Fibroblast of villous mesenchyme (primary cell): ENCODE measurements at places on chromosomes 6 and 20. TPM values are rescaled to one million over a fixed set of nuclear protein-coding genes. Genes with fewer than 3 reads are reported as not detected.

DNA sequence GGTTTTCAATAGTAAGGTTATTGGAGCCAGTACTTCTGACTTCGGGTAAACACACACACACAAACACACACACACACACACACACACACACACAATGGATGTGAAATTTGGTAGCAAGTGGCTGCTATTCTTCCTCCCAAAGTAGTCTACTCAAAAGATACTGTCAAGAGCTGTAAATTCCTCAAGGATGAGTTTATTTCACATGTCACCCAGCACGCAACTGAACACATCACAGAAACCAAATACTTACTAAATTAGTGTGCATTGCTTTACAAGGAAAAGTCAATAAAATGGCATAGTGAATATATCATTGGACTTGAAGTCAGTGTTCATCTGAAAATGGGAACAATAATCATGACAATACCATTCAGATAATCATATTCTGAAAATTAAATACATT lies 32.9 kb downstream of the MMUT start:
- DNase-seq = peak; percentile 16

GRCh38 chr6:158572653-158573541 lies 13.0 kb downstream of the TMEM181 start:
- DNase-seq = no peak

SAPCD1 gene
- total RNA-seq = 0.43 and 1.3 TPM in 2 replicates

DNA sequence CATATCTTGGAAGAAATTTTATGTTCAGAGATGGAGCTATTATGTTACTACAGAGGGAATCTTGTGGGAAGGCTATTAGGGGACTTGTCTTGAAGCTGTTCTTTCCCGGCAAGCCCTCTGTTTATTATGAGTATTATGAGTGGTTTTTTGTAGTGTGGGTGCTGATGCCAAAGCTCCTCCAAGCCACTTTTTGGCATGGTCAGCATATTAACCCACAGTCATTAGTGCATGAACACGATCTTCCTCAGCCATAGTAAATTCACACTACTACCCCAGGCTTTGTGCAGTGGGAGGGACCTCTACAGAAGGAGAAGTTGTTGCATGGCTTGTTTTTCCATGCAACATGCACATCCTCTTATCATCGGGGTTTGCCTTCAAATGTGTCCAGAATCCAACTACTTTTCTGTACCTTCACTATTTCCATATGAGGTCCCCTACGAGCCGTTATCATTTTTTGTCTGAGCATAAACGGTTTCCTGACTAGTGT lies 6.5 kb upstream of the BMP6 start:
- no peak for DNase-seq

DNA sequence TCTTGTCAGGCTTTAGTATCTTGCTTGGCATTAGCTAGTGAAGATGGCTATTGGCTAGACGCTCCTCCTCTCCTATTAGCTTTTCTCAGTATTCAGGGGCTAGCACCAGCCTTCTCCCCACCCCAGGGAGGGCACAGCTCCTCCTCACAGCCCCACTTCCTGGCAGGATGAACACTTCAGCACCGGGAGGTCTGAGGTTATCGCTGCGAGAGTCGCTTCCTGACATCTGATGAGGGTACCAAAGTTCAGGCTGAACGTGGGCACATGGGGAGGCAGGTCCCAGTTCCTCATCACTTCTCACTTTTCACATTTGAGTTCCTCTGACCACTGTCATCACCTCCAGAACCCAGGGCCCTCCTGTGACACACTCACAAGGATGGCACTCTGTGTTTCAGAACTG lies 66.6 kb downstream of the LAMA4 start:
- DNase-seq = no peak

SLC35F1 gene
- under 0.01 TPM in 1 of 2 replicates, not detected in the other for total RNA-seq

DNA sequence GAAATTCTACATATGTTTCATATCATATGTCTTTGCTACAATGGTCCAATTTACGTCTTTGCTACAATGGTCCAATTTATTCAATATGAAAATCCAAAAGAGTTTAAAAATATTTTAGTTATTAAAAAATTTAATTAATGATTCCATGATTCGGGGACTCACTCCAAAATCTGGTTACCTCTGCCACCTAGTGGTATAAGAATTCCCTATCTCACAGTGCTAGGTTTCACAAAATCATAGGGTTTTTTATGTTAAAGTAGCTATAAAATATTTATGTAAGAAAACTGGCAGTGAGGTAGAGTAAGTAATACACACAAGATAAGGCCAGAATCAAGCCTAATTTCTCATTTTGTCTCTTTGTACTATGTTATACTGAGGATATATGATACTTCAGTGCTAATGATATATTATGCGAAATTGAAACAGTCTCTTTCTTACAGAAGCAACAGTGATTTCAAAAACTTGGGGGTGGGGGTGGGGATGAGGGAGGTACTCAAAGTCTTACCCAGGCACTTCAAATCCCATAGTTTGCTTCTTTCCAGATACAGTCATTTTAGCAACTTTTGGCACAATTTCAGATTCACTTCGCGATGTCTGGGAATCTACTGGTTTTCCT lies 52.3 kb downstream of the HBS1L start:
- DNase-seq = peak; percentile 29

FUT9 gene
- not detected in 2 replicates for total RNA-seq

- DNase-seq = peak; percentile 75
Observed at GRCh38 chr20:8209061-8209460, 77.0 kb downstream of the PLCB1 start.

- DNase-seq = no peak
Observed at GRCh38 chr6:17691925-17692538, 14.7 kb downstream of the NUP153 start.

- peak; percentile 8 for DNase-seq
Observed at GRCh38 chr6:14200047-14200446, 82.5 kb downstream of the CD83 start.

- DNase-seq = no peak
Observed at GRCh38 chr6:2563635-2564034, 187.1 kb downstream of the MYLK4 start.

DNA sequence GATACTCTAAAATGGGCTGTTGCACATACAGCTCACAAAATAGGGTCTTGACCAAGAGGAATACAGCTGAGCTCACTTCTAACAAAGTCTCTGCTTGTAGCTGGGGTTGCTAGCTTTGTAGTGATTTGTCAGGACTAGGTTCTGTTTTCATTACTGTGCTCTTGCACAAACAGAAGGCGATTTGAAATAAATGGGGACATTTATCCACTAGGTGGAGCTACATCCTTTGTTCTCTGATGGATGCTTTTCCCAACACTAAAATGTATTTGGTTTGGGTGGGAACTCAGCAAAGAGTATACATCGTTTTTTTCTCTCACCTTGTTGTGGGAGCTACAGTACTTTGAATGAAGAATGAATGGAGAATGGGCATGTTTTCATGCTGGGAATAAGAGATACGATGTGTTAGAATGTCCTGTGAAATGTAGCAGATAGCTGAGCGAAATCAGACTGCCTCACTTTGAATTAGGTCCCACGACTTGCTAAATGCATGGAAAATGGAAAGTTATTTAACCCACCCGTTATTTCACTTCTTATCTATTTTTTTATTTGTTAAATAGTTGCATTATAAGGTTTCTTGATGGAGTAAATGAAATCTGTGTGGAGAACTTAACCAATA lies 494.7 kb upstream of the MAP3K7 start:
- peak; percentile 53 for DNase-seq

ADGRF4 gene
- total RNA-seq = 0.32 and 0.43 TPM in 2 replicates

DNA sequence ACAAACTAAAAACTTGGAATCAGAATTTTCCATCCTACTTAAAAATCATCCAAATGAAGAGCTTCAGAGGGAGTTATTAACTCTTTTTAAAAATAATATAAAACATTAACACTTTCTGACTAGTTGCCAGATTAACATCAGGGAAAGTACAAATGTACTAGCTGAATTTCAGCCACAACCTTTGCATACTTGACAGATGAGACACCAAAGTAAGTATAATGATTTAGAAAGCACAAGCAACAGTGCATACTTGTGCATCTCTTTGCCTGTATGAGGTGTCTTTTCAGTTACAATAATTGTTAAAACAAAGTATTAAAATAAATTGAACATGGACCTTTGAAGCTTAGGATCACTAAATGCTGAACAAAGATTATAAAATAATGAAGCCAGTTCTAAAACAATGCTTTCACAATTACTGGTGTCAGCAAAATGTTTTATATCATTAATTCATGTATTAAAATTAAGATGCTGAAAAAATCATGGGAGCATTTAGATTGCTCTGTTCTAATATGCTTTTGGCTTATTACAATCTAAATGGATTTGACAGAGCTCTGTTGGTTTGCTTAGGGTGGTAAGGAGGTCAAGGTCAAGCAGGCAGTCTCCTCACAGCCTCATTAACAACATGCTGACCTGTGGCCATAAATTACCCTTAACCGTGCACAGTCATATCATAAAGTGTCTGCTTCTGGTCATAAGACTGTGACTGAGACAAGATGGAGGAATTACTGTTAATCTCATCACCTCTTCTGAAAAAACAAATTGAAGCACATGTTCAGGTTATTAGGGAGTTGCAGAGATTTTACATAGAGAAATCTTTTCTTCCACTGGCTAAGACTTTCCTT lies 15.1 kb downstream of the RNF217 start:
- DNase-seq = peak; percentile 67

GRCh38 chr6:118770112-118770788 lies 118.9 kb upstream of the CEP85L start:
- no peak for DNase-seq

DNA sequence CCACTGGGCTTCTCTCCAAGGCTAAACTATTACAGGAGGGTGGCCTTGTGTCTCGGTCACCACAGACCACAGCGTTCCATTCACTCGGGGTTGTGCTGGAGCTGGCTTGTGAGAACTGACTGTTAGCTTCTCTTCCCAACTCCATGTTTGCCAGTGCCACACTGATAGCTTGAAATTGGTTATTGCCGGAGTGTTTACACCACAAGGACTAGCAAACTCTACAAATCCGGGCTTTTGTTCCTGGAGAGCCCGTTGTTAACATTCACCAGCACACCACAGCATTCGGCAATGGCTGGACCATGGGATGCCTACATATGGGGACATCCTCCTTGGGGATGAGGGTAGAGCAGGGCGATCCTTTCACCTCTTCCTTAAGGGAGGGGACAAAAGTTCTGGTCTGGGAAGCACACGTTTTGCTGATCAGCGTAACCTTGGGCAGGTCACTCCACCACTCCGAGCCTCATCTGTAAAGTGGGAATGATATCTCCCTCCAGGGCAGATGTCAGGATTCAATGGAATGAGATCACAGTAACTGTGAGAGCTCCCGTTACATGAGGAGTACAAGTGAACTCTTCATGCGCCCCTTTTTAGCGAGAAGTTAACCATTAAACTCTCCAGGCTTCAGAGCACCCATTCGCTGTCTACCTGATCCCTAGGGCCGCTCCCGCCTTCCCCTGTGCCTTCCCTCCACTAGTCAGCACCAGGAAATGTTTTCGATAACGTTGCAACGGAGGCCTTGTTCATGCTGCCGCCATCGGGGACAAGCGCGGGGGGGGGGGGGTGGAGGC lies 41.7 kb upstream of the TTPAL start:
- DNase-seq = no peak

C20orf96 gene
- 1.3 and 1.9 TPM in 2 replicates for total RNA-seq

DNA sequence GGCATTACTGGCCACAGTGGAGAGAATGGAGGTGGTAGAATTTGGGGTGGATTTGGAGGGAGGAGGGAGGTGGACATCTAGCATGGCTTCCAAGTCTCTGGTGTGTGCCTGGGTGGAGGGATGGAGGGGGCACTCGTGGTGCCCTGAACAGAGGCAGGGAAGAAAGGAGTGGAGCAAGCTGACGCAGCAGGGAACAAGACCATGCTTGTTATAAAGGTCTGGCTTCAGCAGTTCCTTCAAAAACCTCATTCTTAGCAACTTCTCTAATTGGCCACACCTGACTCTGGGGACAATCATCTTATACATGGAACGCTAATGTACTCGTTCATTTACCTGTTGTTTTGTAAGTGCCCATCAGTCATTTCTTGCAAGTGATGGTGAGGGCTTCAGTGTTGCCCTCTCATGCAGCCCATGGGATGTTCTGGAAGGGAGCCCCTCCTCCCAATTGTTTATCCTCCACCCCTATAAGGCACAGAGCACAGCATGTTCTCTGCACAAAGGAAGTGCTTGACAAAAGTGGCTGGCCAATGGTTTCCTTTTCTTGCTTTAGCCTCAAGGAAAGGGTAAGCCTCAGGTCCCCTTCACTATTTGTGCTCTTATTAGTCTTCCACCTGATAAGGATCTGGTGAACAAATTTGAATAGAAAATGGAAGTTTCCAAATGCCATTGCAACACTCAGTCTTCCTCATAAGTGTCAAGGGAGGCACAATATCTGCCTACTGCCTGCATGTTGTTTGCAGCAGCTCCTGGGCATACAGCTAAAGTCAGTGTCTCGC lies 39.3 kb downstream of the GFOD1 start:
- DNase-seq = no peak

PRR18 gene
- total RNA-seq = under 0.01 TPM in 1 of 2 replicates, not detected in the other

- no peak for DNase-seq
Observed at GRCh38 chr6:54695815-54696214, 150.8 kb upstream of the FAM83B start.

OPRL1 gene
- 1.6 and 1.7 TPM in 2 replicates for total RNA-seq

DNA sequence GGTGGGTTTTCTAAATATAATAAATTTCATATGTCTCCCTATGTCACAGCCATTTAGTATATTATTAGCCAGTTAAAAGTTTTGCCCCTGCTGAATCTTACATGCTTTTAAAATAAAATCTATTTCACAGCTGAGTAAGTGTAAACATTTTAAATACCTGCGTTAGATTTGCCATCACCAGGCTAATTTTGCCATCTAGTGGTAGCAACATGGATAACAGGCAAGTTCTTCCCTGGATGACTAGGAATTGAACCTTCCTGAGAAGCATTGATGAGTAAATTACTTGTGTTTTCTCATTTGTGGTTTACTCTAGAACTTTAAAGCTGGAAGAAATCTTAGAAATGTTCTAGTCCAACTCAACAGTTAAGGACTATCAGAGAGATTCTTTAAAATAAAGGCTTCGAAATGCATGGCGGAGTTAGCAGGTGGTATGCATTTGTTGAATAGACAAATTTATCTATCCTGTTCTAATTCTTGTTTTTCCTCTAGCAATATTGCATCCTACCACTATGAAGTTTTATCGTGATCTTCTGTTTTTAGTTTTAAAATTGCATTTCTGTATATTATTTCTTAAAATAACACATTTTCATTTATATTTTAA lies 2.6 kb downstream of the PRSS35 start:
- peak; percentile 74 for DNase-seq

MLN gene
- total RNA-seq = not detected in 2 replicates

DNA sequence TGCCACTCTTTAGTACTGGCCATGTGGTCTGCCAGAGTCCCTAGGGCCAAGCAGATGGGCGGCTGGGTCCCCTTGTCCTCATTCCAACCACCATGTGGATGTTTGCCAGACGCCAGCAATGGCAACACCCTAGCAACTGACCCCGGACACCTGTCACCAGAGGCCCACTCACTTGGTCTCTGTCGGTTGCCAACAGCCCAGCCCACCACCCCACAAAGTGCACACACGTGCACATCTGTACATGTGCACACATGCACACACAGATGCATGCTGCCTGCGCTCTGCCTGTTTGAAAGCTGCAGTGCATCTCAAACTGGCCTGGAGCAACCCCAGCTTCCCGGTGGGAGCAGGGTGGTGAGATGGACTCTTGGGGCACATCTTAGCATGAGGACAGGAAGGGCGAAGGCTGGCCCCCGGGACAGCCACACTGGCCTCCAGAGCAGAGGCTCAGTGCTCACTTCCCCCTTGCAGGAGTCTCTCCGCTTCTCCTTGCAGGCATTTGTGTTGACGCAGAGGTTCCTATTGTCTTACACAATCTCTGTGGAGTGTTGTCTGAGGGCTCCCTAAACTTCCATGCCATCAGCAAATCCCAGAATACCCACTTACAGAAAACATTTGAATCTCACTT lies 54.0 kb downstream of the PSMG4 start:
- DNase-seq = no peak

- DNase-seq = no peak
Observed at GRCh38 chr6:142414462-142415250, 112.8 kb downstream of the ADGRG6 start.

TPBG gene
- total RNA-seq = 47.5 and 67.0 TPM in 2 replicates
